ENCODE measurements at places on chromosomes 12 and 14.

DNA sequence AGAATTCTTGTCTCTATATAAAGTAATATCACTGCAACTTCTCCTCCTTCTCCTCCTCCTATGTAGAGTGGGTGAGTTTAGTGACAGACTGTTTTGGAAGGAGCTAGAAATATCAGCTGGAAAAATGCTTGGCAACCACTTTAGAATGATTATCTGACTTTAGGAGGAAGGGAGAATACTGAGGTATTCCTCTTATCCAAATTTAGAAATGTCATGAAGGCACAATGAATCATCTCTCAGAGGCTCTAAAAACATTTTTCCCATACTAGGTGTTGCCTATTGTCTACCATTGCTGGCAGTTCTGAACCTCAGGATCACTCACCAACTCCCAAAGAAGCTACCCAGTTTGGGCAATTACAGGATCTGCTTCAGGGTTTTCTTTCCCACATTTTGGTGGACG lies 306.6 kb upstream of the ATP2B1 start:
- no peak for DNase-seq

GRCh38 chr12:105820429-105821125 lies 318.2 kb downstream of the NUAK1 start:
- DNase-seq = no peak

- DNase-seq = no peak
Measured at GRCh38 chr14:92401561-92401960, 78.6 kb downstream of the SLC24A4 start.

DNA sequence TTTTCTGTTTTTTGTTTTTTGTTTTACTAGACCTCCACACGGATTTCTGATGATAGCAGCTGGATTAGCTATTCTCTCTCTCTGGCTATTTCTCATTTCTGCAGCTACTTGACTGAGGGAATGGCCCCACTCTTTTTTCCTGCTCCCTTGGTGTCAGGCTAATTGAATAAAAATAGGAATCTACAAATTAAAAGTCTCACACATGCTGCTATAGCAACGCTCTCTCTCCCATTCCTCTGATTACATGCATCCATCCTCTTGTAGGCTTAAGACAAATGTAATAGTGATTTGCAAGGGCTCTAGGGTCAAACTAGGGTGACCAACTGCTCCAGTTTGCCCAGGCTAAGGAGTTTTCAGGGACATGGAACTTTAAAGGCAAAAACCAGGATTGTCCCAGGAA lies 221.8 kb downstream of the PHLDA1 start:
- DNase-seq = no peak

GRCh38 chr12:5689773-5690172 lies 255.3 kb downstream of the ANO2 start:
- DNase-seq = no peak

Measured in HAP-1 (cell line).